ENCODE measurements at places on chromosomes 7 and 10.

DNA sequence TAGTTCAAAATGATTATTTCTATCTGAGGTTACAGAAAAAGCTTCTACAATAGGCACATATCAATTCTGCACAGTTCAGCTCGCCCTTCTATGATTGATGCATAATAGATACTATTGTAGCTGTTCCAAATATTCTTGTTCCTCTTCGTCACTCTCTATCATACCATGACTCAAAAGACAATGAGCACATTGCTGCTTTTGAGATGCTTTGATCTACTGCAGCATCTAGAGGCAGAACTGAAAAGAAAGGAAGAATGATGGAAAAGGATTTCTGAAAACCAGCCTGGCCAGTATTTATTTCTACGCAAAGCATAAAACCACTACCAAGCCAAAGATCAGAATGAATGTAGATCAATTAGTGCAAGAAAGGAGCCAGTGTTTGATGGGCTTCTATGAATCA, 59.3 kb upstream of the PLXDC2 start:
- no peak for DNase-seq

DNA sequence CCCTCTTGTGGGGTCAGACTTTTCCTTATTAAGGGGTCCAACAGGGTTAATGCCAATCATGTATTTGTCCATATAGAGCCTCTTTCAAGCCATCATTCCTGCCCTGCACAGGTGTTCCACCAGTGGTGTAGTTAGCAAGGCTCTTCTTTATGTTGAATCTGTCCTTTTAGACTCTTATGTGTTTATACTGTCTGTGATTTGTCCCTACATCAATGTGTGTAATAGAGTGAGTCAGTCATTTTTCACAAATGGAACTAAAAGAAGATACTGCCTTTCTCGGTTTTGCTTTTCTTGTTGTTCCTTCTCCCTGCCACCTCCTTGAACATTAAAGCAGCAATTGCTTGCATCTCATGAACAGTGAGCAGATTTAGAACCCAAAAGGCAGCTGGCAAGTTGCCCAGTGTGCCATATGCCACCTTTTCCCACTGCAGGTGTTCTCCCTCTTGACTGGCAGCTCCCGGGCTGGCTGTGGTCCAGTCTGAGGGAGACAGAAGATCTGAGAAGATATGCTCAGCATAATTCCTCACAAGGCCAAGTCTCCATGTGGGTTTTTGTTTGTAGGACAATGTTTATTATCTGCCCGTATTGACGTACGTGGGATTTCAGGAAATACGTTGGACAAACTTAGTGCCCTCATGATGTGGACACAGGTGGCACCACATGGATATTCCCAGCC, 154.1 kb downstream of the LHFPL3 start:
- no peak for DNase-seq

- no peak for DNase-seq
Observed at GRCh38 chr7:31251441-31251840, 89.1 kb downstream of the NEUROD6 start.

DNA sequence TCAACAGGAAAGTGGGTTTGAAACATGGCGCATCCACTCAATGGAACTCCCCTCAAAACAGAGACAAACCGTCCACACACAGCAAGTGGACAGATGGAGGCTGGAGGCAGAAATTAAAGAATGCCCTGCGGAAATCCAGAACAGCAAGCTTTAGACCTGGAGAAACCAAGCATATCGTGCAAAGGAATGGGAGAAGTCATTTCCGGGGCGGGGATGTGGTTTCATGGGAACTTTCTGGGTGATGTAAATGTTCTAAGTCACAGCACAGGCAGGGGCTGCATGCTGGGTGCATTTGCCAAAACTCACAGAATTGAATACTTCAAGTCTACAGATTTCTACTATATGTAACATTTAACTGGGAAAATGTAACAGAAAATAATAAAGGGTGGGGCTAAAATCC, 213.0 kb downstream of the PTPRN2 start:
- peak; percentile 21 for DNase-seq

DNA sequence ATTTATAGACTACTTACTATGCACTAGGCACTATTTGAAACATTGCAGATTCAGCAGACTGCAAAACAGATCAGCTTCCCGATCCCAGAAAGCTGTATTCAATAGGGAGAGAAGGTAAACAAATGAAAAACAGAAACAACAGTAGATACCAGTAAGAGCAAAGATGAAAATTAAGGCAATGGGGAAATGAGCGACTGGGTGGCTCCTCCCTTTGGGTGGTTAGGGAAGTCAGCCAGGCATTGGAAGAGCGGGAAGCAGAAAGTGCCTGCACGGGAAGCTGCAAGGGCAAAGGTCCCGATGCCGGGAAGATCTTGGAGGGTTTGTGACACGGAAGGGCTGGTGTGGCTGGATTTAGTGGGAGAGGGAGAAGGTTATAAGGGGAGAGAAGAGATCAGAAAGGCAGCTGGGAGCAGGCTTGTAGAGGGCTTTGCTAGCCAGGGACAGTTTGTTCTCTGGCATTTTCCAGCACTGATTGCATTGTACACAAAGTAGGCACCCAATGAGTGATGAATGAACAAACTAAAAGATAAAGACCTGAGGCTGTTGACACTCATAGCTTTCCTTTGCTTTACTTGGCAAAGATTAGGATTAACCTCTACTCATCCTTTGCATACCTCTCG, 67.8 kb downstream of the NAMPT start:
- DNase-seq, result peak; percentile 96

DNA sequence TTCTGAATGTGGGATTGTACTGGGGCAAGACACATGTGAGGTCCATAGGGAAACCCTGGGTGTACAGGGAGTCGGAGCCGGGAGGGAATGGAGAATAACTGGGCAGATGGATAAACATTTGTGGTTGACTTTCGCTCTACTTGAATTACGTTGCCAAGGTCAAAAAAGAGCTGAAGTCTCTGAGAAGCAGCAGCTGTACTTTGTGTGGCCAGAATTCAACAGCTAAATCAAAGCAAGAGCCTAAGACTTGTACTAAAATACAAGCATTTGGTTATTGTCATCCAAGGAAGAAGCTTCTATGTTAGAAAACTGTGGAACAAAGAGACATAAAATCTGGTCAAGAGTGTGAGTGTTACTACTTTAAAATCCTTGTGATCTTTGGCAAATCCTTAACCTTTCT, 457.2 kb downstream of the ARL4A start:
- no peak for DNase-seq

GRCh38 chr7:109844362-109844761, 1246.6 kb upstream of the LRRN3 start:
- DNase-seq, result peak; percentile 15

GRCh38 chr10:76160446-76161300, 729.2 kb downstream of the LRMDA start:
- peak; percentile 10 for DNase-seq

DNA sequence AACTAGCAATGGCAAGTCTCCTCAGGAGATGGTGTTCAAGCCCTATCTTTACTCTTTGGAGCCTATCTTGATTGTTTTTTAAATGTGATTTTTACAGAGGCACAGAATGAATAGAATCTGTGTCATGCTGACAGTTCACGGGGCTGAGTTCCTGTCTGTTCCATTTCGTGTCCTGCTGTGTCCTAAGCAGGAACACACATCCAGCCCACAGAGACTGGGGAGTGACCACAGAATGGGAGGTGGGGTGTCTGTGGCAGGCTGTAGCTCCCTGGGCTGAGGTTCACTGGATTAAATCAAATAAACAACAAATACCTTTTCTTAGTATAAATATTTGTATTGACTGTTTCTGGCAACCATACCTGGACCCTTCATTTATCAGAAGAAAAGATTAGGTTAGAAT, 73.4 kb upstream of the CARD11 start:
- DNase-seq, result no peak

DNA sequence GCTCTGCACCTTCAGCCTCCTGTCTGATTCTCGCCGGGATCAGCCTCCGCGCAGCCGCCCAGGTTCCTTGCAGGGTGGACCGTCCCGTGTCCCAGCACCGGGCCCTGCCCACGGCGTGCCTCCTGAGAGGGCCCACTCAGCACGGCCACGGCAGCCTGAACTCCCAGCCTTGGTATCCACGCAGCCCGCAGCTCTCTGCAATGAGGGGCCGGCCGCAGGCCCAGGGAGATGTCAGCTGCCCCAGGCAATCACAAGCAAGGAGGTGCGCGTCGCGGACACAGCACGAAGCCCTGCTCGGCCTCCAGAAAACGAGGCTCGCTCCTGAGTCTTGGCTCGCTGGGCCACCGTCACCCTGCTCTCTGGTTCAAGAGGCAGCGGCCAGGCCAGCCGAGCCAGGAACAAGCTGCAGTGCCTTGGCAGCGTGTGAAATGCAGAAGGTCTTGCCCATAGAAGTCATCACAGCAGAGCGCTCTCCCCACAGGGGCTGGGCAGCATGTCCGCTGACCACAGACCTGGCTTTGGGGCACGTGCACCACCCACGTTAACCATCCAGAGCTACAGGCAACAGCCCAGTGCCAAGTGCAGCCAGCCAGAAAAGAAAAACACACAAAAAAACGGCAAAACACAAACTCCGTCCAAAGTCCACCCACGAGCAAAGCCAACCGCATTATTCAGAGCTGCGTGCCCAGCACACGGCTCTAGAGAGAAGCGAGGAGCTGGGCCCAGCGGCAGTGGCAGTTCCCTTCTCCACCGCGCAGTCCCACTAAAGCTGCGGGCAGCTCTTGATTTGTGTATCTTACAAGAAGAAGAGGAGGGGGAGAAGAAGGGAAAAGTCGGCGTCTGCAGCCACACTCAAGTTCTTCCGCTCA, 13.9 kb downstream of the GPER1 start:
- DNase-seq, result no peak

GRCh38 chr10:32955299-32955772, 2.7 kb downstream of the ITGB1 start:
- DNase-seq, result no peak

GRCh38 chr7:77813180-77813579, 14.6 kb downstream of the PHTF2 start:
- DNase-seq, result no peak

DNA sequence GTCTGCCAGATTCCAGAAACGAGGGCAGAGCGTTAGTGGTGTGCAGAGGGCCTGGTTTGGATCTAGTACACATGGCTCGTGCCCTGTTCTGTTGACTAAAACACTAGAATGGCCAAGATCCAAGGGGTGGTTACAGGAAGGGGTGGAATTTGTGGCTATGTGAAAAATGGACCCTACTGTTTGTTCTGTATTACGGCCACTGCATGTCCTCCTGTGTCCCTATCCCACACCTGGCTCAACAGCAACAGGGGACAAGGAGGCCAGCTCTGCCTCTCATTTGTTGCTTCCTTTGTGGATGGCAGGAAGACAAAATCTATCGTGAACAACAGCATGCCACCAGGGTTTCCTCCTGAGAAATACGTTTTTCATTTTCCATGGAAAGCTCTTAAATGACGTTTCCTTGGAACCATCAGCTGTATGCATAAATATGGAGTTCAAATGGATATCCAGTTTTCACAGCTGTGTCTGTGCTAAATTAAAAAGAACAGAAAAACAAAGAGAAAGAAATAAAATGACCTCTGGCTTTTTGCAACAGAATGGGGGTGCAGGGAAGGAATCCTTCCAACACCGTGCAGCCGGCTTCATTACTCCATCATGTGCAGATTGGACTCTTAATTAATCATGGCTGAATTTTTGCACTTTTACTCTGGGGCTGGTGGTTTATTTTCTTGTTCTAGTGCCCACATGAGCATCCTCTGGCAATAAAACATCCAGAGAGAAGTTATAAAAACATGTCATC, 318.9 kb downstream of the CXCL12 start:
- DNase-seq, result no peak

DNA sequence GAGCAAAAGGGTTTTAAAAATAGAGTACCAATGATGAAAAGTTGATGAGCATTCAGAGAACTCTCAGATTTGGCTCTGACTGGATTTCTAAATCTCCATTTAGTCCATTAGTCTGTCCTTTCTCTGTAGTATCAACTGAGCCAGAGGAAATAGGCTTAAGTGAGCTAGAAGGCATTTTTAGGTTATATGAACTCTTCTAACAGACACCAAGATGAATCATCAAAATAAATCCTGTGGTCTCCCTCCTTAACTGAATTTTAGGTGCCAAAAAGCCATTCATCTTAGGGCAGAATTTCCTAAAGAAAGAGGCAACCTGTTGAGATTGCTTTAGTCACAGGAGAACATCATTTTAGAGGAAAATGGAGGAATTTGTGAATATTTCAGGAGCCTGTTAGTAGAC, 305.1 kb downstream of the AUTS2 start:
- DNase-seq, result no peak

DNA sequence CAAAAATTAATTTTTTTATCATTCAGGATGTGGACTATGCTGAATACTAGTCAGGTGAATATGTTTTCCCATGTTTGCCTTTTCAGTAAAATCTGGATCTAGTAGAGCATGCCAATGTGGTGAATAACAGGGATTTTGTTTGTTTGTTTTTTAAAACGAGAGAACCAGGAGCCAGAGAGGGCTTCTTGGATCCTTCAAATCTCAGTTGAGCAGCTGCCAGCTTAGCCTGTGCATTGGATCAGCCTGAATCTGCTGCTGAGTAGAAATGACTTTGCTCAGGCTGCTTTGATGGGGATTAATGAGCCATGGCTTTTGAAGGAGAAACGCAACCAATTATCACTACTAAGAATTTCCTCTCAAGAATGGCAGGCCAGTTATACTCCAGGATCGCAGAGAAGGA, 493.8 kb downstream of the ARL4A start:
- no peak for DNase-seq

- DNase-seq, result no peak
Observed at GRCh38 chr7:106552645-106553445, 108.1 kb downstream of the CCDC71L start.

GRCh38 chr10:10911471-10911921, 106.2 kb upstream of the CELF2 start:
- DNase-seq, result peak; percentile 94

DNA sequence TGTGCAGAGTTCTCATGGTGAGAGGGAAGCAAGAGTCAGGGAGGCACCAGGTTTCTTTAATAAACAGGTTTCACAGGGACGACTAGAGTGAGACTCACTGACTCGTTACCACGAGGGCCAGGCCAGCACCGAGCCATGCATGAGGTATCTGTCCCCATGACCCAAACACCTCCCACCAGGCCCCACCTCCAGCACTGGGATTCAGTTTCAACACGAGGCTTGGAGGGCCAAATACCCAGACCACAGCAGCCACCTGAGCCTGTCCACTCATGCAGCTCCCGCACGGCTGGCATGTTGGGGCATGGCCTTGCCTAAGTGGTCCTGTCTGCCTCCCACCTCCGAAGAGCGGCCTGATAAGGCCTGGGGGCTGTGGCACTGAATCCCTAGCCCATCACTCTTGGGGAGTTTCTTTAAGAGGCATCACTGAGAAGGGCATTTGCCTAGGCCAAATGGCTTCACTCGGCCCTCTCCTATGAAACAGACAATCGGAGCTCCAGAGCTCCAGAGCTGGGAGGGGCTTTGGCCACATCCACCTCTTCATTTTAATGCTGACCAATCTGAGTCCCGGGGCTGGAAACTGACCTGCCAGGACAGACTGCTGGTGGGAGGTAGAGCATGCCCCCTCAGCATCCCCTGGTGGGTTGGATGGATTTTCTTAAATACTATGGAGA, 157.8 kb downstream of the DNAJB6 start:
- DNase-seq, result no peak

DNA sequence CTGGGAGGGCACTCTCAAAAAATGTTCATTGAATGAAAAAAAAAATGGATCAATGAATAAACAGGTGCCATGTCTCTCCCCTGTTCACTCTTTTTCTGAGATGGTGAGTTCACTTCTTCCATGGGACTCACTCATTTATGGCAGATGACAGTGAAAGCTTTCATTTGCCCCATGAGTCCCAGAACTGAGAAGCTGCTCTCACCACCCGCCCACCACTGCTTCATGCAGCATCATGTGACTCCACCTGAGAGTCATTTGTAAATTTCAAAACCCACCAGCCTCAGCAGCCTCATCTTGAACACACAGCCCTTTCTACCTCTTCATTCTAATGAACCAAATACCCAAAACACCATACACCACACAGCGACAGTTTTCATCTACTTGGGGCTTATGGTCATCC, 64.9 kb downstream of the SCRN1 start:
- DNase-seq, result no peak
